ENCODE measurements at places on chromosomes 12 and 14.

DNA sequence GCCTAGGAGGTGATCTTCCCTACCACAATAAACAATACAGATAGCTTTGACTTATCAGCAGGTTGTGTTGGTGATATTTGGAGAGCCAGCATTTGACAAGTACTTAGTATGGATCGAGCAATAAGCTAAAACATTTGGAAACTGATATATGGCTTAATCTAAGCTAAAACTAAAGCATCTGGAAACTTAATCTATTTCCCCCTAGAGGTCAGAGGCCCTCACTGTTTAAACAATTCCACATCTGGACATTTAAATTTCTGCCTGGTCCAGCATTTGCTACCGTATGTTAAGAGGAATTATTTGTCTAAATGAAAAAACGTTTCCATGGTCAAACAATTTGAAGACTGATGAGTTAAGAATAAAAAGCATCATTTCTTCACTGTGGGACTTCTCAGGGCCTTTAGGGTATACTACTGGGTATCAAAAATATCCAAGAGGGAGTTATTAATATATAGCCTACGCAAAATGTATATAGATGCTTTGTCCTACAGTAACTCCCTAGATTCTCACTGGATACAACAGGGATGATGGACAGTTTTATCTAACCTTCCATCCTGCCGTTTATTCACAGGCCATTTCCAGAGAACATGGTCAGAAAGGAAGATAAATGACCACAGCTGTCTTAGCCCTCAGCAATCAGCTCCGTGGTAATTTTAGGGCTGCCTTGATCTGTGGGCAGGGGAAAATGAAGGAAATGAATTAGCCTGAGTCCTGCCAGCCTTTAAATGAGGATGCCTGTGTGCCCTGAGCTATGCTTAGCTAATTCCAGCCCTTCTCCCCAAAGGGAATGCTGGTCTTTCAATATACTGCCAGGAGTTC lies 135.4 kb upstream of the NUDT4 start:
- no peak for DNase-seq

DNA sequence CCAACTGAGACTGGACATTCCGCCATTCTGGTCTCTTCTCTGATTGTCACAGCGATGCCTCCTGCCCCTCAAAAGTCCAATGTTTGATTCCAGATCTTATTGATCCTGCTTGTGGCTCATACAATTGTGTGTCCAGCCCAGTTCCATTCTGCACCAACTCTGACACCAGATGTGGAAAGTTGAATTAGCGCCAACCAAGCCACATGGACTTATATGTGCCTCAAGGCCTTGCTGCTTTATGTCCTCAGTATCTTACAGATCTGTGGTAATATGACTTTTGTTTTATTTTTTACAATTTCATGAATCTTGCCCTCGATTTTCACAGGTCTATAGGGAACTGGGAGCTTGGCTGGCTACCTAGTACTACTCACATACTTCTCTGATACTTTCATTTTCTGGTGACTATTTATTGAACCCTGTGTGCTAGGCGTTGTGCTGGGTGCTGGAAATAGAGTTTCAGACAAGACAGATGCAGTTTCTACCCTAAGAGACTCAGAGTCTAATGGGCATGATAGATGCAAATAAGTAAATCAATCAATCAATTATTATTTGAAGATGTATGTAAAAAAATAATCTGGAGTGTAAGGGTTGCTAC lies 472.0 kb downstream of the TMTC2 start:
- no peak for DNase-seq

GRCh38 chr14:95387826-95388445 lies 68.2 kb upstream of the CLMN start:
- no peak for DNase-seq

- DNase-seq: no peak
Measured at GRCh38 chr14:70454731-70455130, 2.8 kb downstream of the ADAM21 start.

- no peak for DNase-seq
Measured at GRCh38 chr14:68519671-68520187, 273.1 kb downstream of the ZFP36L1 start.

GRCh38 chr12:49261721-49262120 lies 3.2 kb upstream of the TUBA1C start:
- DNase-seq: no peak

DNA sequence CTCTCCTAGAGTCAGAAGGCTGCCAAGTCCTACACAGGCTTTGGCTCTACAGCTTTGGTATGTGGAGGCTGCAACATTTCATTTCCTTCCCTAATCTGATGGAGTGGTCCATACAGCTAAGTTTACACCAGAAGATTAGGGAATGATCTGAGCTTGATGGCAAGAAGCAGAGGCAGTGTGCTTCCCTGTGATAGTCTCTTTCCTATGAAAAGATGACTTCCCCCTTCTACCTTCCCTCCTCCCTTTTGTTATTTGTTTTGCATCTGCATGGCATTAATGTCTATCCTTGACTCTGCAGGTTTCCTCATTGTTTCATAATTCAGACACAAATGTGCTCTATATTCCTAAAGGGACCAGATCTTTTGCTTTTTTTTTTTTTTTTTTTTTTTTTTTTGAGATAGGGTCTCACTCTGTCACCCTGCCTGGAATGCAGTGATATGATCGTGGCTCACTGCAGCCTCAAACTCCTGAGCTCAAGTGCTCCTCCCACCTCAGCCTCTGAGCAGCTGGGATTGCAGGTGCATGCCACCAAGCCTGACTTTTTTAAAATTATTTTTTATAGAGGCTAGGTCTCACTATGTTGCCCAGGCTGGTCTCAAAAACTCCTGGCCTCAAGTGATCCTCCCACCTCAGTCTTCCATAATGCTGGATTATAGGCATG lies 76.3 kb downstream of the GRIP1 start:
- no peak for DNase-seq

Measured in NCI-H748 treated with DMSO at 0.1 percent for 48 hours (cell line).